ENCODE measurements at places on chromosomes 1 and 21.

GRCh38 chr21:33036430-33037162, 10.9 kb downstream of the OLIG2 start:
- no peak for DNase-seq

- no peak for DNase-seq
These were observed 21.2 kb downstream of the TP73 start for GRCh38 chr1:3673381-3674099.

DNA sequence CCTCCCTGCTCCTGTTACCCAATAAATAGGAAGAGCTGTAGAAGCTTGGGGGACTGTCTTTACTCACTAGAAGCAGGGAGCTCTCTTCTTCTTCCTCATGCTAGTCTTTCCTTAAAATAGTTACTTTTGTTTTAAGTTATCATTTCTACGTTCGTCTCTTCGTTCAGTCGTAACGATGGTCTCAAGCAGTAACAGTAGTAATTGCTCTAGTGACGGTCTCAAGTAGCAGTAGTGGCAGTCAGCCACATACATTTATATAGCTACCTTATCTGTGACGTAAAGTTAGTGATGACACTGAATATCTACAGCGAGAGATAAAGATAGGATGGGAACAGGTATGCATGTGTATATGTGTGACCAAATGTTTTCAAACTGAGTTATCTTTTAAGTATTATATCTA, 15.4 kb upstream of the ERO1B start:
- DNase-seq = no peak

- no peak for DNase-seq
These were observed 4.4 kb upstream of the NPL start for GRCh38 chr1:182785181-182785580.

DNA sequence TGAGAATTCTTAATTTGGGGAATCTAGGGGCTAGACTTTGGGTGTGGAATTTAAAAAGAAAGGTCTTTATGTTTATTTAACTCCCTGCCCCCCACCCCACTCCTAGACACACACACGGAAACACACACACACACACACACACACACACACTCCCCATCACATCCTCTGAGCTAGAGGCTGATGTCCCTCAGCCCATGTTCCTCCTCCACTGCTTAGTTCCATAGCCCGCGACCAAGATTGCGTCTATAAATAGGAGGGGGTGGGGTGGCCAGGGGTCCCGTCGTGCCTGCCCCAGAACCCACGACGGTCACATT, 655 bp upstream of the KIRREL1 start:
- no peak for DNase-seq

- DNase-seq = no peak
These were observed 2.5 kb upstream of the GJC2 start for GRCh38 chr1:228147151-228147693.

DNA sequence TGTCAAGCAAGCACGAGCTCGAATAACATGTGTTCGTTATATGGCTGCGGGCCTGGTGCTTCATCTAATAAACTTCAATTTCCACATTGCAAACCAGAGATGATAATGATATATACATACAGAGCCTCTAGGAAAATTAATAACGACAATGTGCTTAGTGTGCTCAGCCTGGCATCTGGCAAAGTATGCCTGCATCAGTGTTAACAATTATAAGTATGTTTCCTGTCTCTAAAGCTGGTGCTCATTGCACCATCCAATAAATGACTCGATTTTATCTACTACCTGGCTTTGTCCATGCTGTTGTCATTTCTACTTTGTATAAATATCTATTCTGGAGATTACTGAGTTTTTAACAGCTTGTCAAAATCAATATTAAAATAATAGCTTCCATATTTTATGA, 1402.6 kb downstream of the MRPL39 start:
- DNase-seq = no peak

- DNase-seq = no peak
These were observed 24.9 kb upstream of the FMO2 start for GRCh38 chr1:171160211-171160610.

GRCh38 chr21:38811257-38811656, 5.5 kb downstream of the ETS2 start:
- DNase-seq = no peak

DNA sequence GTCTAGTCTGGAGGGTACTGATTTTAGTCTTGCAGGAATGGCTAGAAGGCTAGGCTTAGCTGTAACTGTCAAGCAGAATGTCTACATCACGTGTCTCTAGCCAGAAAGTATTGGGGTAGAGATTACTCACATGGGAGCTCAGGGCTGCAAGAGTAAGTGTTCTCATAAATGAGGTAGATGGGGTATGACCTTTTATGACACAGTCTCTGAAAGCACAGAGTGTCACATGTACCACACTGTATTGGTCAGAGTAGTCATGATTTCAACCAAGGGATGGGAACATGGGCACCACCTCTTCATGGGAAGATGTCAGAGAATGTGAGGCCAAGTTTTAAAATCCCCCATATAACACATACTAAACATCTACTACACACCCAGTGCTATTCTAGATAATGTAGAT, 2.9 kb downstream of the FYB2 start:
- no peak for DNase-seq

GRCh38 chr1:8077120-8077573, 51.0 kb upstream of the ERRFI1 start:
- no peak for DNase-seq

DNA sequence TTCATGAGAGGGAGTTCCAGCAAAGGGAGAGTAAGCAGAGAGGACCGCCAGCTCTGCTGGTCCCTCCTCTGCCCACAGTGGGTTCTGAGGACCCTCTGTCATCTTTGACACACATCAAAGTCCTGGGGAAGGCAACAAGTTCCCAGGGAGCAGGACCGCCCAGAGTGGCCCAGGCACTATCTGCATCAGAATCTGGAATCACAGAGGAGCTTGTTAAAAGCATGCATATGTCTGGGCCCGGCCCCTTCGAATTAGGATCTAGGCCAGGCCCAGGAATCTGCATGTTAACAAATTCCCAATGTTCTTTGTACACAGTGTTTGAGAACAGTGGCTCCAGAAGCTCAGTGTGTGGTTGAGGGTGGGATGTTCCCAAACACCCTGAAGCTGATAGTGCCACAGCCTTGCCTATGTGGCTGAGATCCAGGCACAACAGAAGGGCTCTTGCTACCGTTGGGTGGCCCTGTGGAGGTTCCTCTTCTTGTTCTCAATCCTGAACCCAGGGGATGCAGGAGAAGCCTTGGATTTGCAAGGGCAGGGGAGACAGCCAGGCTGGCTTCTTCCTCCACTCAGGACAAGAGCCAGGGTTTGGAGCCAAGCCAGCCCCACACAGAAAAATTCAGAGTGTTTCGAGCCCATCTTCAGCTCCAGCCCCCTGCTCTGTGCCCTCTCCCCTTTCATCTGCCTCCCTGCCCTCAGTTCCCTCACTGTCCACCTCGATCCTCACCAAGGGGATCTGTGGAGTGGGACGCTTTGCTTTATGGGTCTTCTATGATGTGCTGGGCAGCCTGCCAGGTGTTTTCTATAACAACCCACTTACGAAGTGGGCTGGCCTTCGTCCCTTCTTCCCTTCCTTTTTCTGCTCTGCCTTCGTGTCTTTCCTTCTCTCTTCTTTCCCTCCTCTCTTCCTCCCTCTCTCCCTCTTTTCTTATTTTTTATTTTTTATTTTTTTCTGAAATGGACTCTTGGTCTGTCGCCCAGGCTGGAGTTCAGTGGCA, 129.0 kb upstream of the TMPRSS2 start:
- no peak for DNase-seq

DNA sequence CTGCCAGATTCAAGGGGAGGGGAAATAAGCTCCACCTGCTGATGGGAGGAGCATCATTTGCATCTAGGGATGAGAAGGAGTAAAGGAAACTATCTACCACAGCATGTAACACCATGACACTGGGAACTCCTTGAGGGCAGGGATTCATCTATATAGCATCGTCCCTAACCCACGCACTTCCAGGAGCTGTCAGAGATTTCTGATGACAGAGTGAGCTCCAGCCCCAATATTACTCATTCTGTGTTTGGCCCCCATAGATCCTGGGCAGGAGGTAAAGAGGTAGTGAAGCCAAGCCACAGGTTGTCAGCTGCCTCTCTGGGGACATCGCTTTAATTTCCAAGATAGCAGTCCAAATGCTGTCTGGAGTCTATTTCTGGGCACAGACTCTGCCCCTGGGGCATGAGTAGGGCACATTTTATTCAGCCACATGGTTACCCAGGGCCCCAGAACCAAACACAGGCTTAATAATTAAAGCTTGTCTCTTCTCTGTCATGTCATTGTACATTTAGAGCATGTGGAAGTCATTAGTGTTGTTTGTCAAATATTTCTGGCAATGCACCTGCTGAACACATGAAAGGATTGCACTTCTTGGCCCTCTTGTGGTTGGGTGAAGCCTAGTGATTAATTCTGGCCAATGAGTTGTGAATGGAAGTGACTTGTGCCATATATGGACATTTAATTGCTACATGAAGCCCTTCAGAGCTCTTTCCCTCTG, 105.9 kb upstream of the POU3F1 start:
- no peak for DNase-seq

DNA sequence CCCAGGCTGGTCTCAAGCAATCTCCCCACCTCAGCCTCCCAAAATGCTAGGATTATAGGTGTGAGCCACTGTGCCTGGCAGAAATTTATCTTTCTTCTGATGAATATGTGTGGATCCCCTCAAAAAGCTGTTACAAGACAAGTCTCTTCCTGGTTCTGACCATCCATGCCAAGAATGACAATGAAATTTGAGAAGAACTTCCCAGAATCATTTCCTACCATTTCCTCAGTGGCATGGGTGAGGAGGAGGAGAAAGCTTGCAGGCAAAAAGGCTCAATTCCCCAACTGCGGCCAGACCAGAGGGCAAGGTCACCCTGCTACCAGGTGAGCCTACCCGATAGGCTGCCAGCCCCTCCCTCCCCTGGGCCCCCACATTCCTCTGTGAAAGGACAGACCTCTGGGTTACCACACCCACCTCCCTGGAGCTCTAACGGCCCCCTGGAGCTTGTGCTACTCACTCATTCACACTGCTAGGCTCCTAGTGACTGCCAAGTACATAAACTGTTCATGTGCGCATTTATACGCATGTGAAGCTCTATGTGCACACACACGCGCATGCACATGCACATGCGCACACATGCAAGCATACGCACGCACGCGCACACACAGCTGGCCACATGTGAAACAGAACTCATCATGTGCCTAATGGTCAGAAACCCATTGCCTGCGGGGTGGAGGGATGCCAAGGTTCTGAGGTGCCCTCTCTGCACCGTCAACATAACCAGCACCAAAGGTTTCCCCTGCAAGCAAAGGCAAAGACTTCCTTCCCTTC, 17.0 kb downstream of the MRAP start:
- no peak for DNase-seq

DNA sequence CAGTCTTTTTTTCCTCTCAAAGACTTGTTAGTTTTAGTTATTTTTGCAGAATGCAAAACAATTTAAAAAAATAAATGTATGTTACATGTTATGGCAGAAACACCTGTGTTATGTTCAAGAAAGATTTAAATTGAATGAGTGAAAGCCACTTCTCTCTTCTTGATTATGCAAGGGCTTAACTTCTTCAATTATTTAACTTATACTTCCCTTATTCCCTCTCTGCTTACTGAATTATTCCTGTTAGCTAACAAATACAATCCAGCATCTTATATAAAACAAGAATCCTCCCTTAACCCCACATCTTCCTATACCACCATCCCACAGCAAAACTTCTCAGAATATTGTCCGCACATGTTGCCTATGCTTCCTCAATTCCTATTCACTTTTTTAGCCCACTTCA, 10.7 kb upstream of the FCER1A start:
- no peak for DNase-seq

DNA sequence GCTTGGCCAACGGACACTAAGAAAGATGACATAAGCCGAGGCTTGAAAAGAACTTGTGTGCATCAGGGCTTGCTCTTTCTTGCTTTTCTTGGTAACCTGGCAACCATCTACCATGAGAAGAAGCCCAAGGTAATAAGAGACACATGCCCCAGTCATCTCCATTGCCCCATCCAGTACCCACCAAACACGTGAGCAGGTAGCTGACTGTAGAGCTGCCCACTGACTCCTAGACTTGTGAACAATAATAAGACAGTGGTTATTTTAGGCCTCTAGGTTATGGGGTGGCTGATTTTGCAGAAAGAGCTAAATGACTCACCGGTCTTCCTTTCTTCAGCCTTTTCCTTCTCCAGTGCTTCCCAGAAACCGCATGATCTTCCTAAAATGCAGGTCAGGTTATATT, 105.0 kb upstream of the JUN start:
- DNase-seq = no peak

- DNase-seq = no peak
These were observed 64.5 kb upstream of the SCCPDH start for GRCh38 chr1:246659594-246660140.

DNA sequence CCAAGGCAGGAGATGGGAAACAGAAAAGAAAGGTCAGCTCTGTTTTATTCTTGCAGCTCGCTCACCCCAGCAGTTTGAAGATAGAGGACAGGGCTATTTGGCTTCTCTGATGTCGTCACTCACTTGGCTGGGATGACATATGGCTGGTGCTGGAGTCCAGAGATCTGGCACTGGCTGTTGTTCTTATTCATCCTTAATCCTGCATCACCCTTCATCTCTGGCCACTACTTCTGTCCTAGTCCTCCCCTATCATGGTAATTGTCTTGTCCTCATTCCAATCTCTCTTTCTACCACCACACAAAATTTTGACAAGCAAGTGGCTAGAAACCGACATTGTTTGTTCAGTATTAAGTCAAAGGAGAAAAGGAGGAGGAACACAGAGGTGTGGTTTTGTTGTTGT, 103.8 kb upstream of the PDE4B start:
- DNase-seq = no peak

DNA sequence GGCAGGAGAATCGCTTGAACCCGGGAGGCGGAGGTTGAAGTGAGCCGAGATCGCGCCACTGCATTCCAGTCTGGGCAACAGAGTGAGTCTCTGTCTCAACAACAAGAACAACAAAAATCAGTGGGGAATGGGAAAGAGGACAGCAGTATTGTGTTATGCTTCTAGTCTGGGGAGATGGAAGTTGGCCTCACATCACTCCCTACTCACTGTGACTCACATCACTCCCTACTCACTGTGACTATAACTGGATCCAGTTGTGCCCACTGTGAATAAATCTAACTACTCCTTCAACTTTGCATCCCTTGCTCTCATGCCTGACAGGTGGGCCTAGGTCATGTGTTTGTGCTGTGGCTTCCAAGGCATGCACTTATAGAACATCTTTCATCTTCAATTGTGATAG, 285.4 kb upstream of the USP24 start:
- no peak for DNase-seq

Data from stimulated activated CD4-positive, alpha-beta T cell treated with anti-CD3 and anti-CD28 coated beads, Interleukin-2, amount 100 ng/mL, for 48 hours (primary cell).